ENCODE measurements at places on chromosomes 4 and X.

GRCh38 chrX:131322651-131323050 is 33.5 kb upstream of the IGSF1 start:
- no peak for DNase-seq

DNA sequence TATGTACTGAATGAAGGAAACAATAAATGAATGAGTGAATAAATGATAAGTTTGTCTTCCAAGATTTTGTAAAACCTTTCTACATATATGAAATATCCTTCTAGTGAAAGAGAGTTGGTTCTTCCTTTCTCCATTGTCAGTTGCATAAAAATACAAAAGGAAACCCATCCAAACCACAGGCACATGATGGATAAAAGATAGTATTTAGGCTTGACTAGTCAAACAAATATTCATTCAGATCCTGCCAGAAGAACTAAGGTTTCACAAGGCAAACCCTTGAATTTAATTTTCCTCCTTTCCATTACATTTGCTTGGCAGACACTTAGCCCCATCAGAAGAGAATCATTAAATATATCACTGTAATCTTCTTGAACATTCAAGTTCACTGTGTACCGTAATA is 208.4 kb downstream of the COL25A1 start:
- DNase-seq = no peak

GRCh38 chr4:128853741-128854140 is 44.2 kb downstream of the JADE1 start:
- DNase-seq = no peak

- peak; percentile 97 for DNase-seq
These were observed 296.2 kb downstream of the INPP4B start for GRCh38 chr4:142549726-142550463.

GRCh38 chr4:6468376-6468775 is 4.0 kb downstream of the PPP2R2C start:
- DNase-seq = no peak

- DNase-seq = peak; percentile 99
These were observed 114.5 kb upstream of the RBPJ start for GRCh38 chr4:26206339-26206738.

Data from fibroblast of lung (primary cell).